ENCODE measurements at places on chromosomes 2 and 18.

DNA sequence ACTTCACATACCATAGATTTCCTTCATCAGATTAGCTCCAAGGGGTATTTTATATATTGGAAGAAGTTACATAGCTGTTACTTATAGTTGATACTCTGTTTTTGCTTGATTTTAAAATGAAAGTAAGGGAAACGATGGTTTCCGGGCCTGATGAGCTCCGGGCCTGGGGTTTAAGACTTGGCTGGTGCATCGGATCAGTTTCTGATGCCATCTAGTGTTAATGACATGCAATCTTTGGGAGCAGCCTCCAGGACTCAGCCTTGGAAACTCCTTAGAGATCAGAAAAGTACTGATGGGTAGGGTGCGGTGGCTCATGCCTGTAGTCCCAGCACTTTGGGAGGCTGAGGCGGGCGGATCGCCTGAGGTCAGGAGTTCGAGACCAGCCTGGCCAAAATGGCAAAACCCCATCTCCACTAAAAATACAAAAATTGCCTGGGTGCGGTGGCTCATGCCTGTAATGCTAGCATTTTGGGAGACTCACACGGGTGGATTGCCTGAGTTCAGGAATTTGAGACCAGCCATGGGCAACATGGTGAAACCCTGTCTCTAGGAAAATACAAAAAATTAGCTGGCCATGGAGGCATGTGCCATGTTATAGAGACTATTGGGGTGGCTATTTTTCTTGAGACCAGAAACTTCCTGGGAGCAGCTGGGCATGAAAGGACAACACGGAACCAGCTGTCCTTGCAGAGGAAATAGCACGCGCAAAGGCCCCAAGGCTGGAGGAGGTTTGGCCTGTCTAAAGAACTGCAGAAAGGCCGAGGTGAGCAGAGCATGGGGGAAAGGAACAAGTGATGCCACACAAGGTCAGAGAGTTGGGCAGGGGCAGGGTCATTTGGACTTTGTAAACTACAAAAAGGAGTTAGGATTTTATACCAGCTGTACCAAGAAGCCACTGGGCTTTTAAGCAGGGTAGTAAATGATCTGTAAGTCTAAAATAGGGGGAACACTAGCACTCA, 46.9 kb upstream of the CNOT11 start:
- DNase-seq, result peak; percentile 51

DNA sequence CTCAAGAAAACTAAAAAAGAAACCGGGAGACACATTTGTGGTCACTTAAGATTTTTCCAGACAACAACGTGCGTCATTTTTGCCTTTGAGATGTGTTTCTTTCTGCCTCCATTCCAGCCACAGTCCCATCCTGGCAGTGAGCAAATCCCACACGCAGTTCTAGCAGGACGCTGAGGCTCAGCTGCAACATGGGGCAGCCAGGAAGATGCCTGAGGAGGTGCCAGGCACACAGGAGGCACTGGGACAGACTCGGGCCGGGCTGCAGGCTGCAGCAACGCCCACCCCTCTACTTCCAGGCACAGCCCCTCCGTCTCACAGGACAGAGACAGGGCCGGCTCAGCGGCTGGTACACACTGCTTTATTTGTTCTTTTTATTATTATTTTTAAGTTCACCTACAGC, 13.1 kb downstream of the KLF11 start:
- no peak for DNase-seq

GRCh38 chr2:11553661-11554398, 20.0 kb downstream of the GREB1 start:
- DNase-seq, result no peak

- no peak for DNase-seq
These were observed 64.6 kb downstream of the BMP10 start for GRCh38 chr2:68806511-68807109.

Measured in CD4-positive, alpha-beta T cell treated with Interleukin-15 for 4 hours (primary cell).